ENCODE measurements at places on chromosomes 6 and 20.

DNA sequence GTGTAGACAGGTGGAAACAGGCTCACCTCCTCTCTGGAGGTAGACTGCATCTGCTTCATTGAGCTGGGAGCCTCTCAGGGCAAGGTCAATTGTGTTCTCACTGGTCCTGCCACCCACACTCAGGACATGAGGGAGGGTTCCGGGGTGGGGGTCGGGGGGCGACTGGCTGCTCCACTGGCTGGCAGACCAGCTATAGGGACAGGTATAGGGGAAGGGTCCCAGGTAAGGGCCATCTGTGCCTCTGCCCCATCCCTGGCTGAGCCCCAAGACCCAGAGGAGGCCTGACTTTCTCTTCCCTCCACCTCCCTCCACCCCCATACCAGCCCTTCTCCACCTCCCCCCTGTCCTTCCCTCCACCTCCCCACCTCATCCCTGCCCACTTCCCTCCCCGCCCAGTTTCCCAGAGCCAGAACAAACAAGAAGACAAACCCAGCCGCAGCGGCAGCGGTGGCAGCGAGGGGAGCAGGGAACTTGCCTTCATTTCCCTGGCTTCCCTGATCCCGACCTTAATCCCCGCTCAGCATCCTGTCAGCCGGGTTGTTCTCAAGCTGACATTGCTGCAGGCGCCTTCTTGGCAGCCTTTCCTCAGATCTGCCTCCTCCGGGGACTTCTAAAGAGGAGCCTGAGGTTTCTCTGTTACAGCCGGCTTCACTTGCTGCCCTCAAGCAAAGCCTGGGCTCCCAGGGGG, 18.3 kb upstream of the FOXP4 start:
- no peak for DNase-seq

- DNase-seq: no peak
These were observed 10.7 kb downstream of the BHLHE23 start for GRCh38 chr20:62995898-62996595.

DNA sequence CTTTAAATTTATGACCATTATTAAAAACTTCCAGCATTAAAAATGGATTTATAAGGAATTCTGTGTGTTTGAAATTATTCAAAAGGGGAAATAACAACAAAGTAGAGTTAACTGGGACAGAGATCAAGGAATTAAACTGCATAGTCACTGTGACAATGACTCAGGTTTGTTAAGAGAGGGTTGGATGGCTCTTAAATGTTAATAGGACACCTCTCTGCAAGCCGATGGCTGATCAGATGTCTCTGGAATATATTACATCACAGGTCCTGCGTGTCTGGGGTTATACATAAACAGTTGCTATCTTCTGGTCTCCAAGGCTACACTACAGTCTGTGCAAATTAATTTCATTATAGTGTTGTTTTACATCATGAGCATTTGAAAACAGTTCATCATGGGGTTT, 574.3 kb downstream of the COL12A1 start:
- no peak for DNase-seq

- DNase-seq: no peak
These were observed 23.9 kb upstream of the TOP1 start for GRCh38 chr20:41004531-41005360.

- no peak for DNase-seq
These were observed 27.0 kb downstream of the SNAI1 start for GRCh38 chr20:50009521-50010454.

DNA sequence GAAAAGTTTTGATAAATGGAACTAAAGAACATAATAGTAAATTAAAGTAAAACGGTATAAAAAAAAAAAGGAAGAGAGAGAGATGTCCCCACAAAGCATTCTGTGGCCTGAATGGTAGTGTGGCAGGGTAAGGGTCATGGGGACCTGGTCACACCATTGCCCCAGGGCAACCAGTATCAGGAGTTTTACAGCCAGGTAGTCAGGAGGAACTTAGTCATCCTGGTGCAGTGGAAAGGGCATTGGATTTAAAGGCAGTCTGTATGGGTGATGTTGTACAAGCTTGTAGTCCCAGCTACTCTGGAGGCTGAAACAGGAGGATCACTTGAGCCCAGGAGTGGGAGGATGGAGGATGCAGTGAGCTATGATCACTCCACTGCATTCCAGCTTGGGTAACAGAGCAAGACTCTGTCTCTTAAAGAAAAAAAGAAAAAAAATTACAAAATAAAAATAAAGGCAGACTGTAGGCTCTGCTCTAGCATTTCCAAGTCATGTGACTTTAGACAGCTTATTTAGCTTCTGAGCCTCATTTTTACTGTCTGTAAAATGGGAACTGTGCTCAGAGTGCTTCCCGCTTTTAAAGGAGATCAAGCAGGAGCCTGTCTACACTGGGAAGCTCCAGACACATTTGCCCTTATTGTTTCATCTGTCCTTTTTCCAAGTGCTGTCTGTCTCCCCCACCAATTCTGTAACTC, 112.8 kb upstream of the ARMC2 start:
- DNase-seq: no peak

DNA sequence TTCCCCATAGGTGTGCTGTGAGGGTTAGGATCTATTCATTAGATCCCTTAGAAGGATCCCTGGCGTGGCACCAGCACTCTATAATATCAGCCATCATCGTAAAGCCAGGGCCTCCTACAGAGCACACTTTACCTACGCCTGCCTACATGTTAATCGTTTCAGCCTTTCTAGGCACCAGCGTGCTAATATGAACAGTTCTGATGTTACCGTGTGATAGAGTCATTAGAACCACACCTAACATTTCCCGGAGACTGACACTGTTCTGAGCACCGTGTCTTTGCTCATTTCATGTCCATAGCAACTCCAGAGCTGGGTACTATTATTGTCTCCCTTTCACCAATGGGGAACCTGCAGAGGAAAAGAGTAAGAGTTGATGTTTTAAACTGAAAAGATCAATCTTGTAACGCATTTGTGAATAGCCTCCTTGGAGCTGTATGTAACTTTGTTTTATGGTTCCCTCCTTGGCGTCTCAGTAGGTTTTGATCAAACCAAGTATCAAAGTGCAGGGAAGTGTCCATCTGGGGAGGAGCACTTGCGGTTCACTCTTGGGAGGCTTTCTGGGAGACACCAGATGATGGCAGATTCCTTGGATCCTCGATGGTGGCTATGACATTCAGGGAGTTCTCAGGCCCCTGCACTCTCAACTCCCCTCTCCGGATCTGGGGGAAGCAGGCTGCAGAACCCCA, 73.8 kb upstream of the KCNG1 start:
- DNase-seq: no peak

DNA sequence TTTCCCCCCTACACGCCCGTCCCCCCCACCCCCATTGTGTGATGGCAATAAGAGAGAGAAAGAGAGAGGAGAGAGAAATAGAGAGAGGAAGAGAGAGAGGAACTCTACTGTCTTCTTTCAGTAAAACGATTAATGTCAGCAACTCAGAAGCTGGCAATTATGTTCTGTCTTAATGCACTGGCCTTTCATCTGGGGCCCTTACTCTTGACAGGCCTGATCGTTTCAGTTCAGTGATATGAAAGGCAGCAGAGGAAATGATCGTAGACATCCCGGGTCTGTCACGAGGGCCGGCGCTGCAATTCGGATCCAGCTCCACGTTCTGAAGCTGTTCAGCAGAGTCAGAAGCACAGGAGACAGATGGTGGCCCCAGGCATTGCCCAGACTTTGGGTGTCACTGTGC, 308.9 kb downstream of the ZNF217 start:
- DNase-seq: no peak

- DNase-seq: no peak
These were observed 40.5 kb upstream of the PKHD1 start for GRCh38 chr6:52127957-52128356.

DNA sequence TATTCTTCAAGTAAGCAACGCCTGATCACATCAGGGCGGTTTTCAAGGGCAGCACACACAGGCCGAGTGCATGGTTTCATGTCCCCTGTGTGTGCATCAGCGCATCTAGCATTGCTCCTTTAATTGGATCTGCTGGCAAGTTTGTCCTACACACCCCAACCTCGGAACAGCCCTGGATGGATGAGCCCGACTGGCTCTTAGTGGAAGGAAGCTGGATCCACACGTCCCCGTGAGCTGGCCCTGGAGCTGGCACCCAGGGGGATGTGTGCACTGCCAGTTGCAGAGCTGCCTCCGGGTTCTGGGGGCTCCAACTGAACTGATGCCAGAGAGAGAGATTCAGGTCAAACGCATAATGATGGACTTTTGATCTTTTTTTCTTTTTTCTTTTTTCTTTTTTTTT, 39.2 kb upstream of the QKI start:
- no peak for DNase-seq

GRCh38 chr6:13914351-13914750, 10.4 kb upstream of the RNF182 start:
- no peak for DNase-seq

DNA sequence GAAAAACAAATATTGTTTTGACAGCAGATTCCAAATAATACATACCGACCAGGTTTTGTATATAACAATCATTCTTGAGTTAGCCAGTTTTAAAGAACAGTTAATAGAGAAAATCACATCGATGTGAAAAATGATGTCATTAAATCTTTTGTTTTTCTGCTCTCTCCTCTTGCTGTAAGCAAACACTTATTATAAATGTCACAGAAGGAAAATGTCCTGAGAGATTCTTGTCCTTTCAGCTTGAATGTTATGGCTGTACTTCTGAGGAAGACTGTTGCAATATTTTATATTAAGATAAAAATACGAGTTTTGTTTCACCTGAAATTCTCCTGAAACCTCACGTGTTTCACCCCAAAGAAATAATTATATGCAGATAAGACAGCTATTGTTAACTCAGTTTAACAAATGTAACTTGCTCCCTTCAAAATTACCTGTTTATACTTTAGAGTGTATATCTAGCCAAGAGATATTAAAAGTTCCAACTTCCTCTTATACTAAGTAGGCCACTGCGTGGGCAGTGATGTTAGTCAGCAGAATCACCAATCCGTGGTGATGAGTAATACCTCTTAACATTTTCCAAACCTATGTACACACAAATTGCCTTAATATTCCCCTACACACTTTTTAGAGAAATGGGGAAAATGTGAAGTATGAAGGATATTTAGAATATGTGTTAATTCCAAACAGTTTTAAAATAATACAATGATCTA, 1111.4 kb upstream of the CITED2 start:
- no peak for DNase-seq

Measured in CD8-positive, alpha-beta T cell (primary cell).